ENCODE measurements at places on chromosomes 2 and 18. TPM values are rescaled to one million over a fixed set of nuclear protein-coding genes. Genes with fewer than 3 reads are reported as not detected.
A peak's percentile ranks its signal among the peaks of the same experiment; 100 is the strongest.

POU3F3 gene
- 0.36 TPM for total RNA-seq

SERPINB4 gene
- total RNA-seq, result not detected

CGREF1 gene
- 0.82 TPM for total RNA-seq

CFAP53 gene
- total RNA-seq, result not detected

RIT2 gene
- 1.8 TPM for total RNA-seq

FBLN7 gene
- total RNA-seq, result 0.95 TPM

PXDN gene
- 126 TPM for total RNA-seq

- DNase-seq, result no peak
Observed at GRCh38 chr18:57561728-57562423, 24.6 kb downstream of the FECH start.

DNA sequence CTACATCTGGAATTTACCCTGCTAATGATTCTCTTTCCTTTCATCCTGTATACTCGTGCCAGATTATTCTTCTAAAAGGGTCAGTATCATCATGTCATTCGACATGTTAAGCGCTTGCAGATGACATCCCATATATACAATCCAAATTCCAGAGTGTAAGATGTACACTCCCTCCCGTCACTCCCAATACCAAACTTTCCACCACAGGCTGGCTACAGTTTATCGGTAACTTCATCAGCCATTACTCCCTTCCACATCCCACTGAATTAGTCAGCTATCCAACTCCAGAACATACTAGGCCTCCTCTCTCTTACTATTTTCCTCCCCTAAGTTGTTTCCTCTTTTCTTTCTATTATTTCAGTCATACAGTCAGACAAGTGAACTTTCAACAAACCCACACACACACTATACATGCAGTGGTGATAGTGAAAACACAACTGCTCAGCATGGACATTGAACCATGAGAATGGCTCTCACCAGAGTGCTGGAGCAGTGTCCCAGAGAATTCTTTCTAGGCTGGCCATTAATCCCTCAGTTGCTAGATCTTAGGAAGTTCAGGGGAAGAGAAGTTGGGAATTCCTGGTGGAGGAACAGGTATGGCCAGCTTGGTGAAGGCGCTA lies 10.6 kb upstream of the NMI start:
- no peak for DNase-seq

GRCh38 chr2:219172231-219173154 lies 2.7 kb upstream of the SLC23A3 start:
- no peak for DNase-seq

GRCh38 chr18:71212222-71212621 lies 923.4 kb downstream of the SOCS6 start:
- no peak for DNase-seq

GRCh38 chr2:120419073-120419472 lies 73.1 kb downstream of the INHBB start:
- DNase-seq, result no peak

DNA sequence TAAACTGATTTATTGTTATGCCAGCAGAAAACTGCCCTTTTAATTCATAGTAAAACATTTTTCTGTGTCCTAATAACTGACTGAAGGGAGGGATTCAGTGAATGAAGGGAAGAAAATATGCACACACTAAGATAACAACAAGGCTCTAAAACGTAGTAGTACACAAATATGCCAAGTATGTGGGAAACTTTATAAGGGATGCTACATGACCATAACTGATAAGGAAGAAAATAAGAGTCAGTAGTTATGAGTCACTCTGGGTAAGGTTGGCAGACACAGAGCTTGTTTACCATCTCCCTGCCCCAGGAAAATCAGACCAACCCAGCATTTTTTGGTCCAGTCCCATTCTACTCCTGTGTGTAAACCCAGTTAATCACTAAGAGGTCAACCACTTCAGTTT lies 124.2 kb downstream of the RPRM start:
- DNase-seq, result no peak

- DNase-seq, result no peak
Observed at GRCh38 chr18:377088-377487, 109.2 kb upstream of the THOC1 start.

DNA sequence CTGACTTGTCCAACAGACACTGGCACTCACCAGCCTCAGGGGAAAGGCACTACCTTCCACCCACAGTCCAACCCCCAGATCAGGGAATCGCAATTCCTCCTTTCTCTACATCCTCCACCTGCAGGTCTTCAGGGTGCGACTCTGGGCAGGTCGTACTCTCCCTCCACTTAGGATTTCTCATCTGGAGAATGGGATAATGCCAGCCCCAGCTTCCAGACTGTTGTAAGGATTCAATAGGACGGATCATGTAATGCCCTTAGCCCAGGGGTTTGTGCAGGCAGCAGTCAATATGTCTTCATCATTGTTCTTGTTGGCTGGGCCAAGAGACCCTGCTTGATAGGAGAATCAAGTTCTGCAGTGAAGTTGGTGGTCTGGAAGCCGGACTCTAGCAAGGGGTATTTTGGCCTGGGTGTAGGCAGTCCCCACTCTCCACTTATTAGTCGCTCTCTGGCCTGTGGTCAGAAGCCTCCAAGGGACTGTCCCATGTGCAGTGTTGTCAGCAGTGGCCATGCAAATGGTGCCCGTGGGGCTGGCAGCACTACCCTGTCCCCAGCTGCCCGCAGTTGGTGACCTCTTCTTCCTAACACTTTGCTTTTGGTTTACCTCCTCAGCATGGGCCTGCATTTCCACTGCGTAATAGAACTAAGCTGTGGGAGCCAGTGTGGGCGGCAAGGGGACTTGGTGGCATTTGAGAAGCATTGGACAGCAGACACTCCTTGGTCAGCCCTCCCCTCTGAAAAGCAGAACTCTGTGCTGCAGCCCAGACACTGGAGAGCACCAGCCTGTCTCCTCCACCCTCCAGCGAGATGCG lies 172.4 kb upstream of the HS6ST1 start:
- no peak for DNase-seq

DNA sequence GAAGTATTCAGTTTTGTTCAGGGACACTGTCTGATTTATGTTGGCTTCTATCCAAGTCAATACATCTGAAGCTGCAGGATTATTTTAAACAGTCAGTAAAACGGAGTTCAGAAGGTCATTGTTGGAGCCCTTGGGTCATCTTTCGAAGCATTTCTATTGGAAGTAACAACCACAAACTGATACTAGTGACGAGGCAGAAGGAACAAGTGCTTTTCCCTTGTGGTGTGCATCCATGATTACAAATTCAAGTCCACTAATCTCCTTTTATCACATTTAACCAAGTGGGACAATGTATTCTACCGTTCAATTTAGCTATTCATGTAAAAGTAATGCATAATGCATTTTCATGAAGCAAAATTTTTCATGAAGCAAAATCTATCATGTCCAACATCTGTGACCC lies 76.9 kb downstream of the CD226 start:
- no peak for DNase-seq

GRCh38 chr18:50649821-50650220 lies 89.9 kb downstream of the MAPK4 start:
- peak; percentile 95 for DNase-seq

GRCh38 chr2:99863236-99863902 lies 279.0 kb downstream of the AFF3 start:
- no peak for DNase-seq

- DNase-seq, result no peak
Observed at GRCh38 chr18:65567372-65567771, 183.4 kb upstream of the CDH7 start.

DNA sequence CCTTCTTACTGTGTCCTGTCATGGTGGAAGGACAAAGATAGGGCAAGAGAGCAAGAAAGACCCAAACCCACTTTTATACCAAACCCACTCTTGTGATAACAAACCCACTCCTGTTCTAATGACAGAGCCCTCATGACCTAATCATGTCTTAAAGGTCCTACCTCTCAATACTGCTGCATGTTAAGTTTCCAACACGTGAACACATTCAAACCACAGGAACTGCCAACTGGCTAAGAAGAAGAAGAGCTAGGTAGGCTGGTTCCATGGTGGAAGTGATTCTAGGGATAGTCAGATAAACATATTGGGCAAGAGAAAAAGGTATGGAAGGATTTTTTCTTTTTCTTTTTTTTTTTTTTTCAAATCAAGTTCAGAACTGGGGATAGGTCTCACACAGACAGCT lies 22.0 kb downstream of the CTLA4 start:
- no peak for DNase-seq

- DNase-seq, result no peak
Observed at GRCh38 chr2:29146197-29146596, 31.0 kb downstream of the CLIP4 start.

GRCh38 chr2:206241736-206242135 lies 32.7 kb upstream of the ZDBF2 start:
- no peak for DNase-seq

GRCh38 chr2:199100326-199101110 lies 357.2 kb downstream of the SATB2 start:
- no peak for DNase-seq

DNA sequence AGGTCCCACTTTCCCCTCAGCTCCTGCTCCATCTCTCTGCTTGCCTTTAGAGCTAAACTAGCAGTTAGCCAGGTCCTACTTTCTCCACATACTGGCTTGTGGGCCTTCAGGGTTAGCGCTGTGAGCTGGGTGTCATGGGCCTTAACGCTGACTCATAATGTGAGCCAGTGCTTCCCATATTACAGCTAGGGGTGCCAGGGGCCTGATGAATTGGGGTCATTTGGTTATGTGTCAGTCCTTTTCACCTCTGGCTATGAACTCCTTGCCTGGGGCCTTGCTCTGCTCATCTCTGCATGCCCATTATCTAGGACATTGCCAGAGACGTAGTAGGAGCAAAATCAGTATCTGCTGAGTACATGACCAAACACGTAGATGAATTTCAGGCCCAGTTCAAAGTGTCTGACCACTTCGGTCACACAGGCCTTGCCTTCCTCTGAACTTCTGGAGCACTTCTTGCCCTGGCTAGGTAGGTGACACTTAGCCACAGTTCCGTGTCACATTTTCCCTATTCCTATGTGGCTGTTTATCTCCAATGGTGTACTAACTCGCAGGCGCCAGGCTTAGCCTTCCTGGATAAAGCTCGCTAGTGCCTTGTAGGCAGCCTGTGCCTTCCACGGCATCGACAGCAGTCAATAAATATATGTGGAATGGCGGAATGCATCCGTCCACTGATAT lies 103.2 kb upstream of the SIX3 start:
- no peak for DNase-seq

- no peak for DNase-seq
Observed at GRCh38 chr2:47653902-47654789, 128.8 kb upstream of the MSH6 start.

DNA sequence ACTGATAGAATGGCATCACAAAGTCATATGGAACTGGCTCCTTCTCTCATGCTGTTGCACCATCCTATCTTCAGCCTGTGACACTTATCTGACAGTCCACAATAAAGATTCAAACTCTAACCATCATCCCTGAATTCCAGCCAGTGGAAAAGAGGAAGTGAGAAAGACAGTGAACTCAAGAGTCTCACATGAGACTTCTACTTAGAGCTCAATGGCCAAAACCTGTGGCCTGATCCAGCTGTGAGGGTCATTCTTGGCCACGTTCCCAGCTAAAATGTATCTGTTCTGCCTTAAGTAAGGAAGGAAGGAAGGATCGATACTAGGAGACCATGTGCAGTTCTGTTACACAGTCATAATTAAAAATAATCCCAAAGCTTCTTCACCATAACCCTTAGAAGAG lies 73.6 kb downstream of the RND3 start:
- DNase-seq, result no peak
